ENCODE measurements at places on chromosomes 7 and 10. TPM values are rescaled to one million over a fixed set of nuclear protein-coding genes. Genes with fewer than 3 reads are reported as not detected.

ZNF117 gene
- total RNA-seq: 5.6 TPM

UTF1 gene
- not detected for total RNA-seq

MCU gene
- total RNA-seq: 20.0 TPM

GDF2 gene
- total RNA-seq: not detected

CTBP2 gene
- total RNA-seq: 73.3 TPM

DPYSL4 gene
- total RNA-seq: 0.26 TPM

SUGCT gene
- total RNA-seq: 16.5 TPM

HOXA10 gene
- 0.17 TPM for total RNA-seq

MACC1 gene
- 0.26 TPM for total RNA-seq

PLAC9 gene
- 16.7 TPM for total RNA-seq

ARHGEF35 gene
- total RNA-seq: 0.51 TPM

GFRA1 gene
- total RNA-seq: 6.3 TPM

Measured in fibroblast of lung (primary cell).